ENCODE measurements at places on chromosomes 13 and 19. TPM values are rescaled to one million over a fixed set of nuclear protein-coding genes. Genes with fewer than 3 reads are reported as not detected.

DNA sequence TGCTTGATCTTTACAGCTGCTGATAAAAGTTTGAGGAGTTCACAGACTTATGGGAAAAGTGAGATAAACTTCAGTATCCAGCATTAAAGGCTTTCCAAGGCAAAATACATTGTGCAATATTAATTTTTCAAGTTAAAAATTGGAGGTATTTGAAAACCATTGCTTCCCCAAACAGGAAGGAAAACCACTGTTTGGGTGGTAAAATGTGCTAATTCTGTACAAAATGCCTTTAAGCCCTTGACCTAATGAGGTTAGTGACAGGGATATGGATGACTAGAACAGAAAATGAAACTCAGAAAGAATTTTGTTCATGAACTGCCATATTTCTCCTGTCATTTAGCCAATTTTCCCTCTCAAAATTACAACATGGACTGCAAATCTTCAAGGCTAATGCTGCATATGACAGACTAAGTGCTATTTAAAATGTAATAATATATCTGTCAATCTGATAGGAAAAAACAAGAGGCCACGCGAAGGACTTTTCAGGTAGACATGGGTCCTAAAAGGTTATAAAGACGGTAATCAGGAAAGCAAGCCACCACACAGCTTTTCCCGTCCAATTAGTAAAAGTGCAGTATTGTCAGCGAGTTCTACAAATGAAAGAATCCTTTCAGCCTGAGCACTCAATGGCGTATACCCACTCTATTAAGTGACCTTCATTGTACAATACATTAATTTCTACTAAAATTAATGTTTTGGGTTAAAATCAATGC lies 212.8 kb downstream of the ENOX1 start:
- DNase-seq: no peak

- no peak for DNase-seq
These were observed 14.3 kb downstream of the LILRA1 start for GRCh38 chr19:54607785-54608150.

- no peak for DNase-seq
These were observed 328.6 kb downstream of the SLITRK5 start for GRCh38 chr13:87999788-88000187.

GRCh38 chr19:56566904-56567273 lies 379 bp upstream of the ZNF470 start:
- peak; percentile 46 for DNase-seq

Gene IZUMO2
- not detected for total RNA-seq

Gene PCID2
- 66.2 TPM for total RNA-seq

Gene SIGLECL1
- total RNA-seq: not detected

DNA sequence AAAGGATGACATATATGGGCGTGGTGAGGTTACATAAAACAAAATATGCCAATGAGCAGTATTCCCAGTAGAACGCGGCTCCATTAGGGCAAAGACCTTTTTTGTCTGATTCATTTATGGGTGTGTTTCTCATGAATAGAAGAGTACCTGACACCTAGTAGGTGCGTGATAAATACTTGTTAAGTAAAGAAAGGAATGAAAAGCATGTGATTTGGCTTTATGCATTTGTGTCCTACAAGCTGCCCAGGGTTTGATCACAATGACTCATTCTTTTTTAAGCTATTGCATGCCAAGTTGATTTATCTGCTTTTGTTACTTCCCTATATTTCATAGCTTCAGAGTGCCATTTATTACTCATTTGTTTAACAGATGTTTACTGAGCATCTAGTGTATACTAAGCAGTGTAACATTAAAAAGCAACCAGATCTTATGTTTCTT lies 19.1 kb upstream of the KCTD4 start:
- DNase-seq: no peak

Gene C1QTNF9B
- not detected for total RNA-seq

DNA sequence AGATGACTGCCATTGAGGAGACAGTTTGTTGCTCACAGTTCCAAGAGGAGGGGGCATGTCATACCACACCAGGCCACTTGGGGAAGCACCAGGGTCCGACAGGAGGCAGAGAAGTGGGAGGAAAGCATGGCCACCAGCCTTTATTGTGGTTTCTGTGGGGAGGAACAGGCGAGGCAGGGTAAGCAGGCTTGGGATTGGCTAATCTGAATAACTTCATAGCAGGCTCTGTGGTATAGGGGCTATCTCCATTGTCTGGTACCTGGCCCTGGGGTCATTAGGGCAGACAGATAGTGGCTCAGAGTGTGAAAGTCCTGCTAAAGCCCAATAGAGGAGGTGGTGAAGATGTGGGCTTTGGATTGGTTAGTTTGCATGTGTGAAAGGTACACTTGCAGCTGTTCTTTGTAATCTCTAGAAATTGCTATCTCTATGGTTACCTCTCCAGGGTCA lies 35.5 kb downstream of the CBY2 start:
- peak; percentile 19 for DNase-seq

Gene ICAM4
- total RNA-seq: 1.5 TPM

Gene LAIR2
- 2.4 TPM for total RNA-seq

Gene GJA3
- total RNA-seq: 0.13 TPM

DNA sequence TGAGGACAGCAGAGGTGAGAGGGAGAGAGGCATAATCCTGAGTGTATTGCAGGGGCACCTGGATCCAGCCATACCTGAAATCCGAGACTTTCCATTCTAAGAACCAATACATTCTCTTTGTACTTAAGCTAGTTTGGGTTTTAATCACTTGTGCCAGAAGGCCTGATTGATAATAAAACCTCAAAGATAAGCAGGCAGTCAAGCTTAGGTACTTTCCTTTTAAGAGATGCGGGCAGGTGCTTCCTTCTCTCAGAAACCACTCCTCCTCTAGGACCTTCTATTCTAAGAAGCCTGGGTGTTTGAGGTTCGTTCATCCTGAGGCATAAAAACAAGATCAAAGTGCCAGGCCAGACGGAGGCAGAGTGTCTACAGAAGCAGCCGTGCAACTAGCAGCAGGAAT lies 22.2 kb downstream of the FAM187B start:
- DNase-seq: peak; percentile 68

DNA sequence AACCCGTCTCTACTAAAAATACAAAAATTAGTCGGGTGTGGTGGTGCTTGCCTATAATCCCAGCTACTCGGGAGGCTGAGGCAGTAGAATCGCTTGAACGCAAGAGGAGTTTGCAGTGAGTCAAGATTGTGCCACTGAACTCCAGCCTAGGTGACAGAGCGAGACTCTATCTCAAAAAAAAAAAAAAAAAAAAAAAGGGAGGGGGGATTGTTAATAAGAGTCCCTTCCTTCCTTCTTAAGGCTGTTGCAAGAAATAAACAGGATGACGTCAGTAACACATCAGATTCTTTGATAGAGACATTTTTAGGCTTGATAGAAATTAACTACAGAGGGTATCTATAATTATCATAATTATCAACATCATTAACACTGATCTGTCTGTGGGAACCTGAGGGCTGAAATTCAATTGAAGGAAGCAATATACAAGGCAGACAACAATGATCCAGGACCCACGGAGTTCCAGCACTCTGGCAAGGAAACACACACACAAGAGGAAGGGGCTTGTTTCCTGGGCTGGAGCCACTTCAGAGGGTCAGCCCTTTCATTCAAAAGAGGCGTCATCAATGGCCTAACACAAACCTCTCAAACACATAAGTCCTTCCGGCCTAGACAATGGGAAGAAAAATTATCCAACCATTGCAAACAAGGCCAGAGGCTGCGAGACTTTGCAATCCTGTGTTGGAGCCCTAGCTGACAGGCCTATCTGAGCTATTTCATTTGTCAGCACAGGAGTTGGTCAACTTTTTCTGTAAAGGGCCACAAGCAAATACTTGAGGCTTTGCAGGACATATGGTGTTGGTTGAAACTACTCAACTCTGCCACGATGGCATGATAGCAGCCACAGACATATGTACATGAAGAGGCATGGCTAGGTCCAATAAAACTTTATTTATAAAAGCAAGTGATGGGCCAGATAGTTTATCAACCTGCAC lies 105.2 kb downstream of the INSR start:
- DNase-seq: no peak

GRCh38 chr19:11227195-11227886 lies 12.1 kb upstream of the ANGPTL8 start:
- no peak for DNase-seq

Gene LIPE
- total RNA-seq: 37.2 TPM

Gene KANK2
- 2.3 TPM for total RNA-seq

GRCh38 chr13:67557642-67558241 lies 327.6 kb upstream of the PCDH9 start:
- DNase-seq: no peak

Gene IQCN
- total RNA-seq: 1.7 TPM

Gene FBXO46
- 34.4 TPM for total RNA-seq

DNA sequence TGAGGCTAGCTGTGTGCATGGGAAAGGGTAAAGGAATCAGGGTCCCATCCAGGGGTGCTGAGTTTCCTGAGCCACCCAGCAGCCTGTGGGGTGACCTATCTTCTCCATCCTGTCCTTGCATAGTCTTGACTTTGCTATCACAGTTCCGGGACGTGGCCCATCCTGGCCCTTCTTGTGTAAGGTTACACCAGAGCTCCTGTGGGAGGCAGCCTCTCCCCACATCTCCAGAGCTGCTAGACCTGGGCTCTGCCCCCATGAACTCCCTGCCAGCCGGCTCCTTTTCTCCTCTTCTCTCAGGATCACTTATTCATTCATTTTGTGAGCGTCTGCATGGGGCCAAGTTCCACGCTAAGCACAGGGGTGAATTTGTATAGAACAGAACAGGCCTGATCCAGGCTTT lies 238.9 kb downstream of the TSHZ3 start:
- peak; percentile 17 for DNase-seq

- DNase-seq: no peak
These were observed 71.3 kb downstream of the CEBPG start for GRCh38 chr19:33444562-33445441.

DNA sequence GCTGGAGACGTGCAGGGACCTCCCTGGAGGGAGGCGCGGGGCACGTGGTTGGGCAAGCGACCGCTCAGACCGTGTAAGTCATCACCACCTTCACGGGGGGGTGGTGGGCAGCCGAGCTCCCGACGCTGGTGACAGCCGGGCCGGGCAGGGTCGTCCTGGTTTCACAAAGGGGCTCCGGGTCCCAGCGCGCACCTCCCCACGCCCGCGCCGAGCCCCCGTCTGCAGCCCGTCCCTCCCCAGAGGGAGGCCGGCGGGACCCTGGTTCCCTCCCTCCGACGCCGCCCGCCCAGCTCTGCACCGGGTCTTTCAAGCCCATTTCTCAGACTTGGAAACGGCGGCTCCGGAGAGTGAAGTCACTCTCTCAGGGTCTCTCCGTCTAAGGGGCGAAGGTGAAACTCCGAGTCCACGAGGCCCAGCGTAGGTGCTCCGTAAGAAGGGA lies 729 bp upstream of the ARID3A start:
- DNase-seq: no peak

Gene KLK7
- not detected for total RNA-seq

- DNase-seq: no peak
These were observed 42.2 kb upstream of the SPACA7 start for GRCh38 chr13:112333756-112334543.

Gene FCHO1
- total RNA-seq: 76.7 TPM

Gene TPTE2
- 0.18 TPM for total RNA-seq

DNA sequence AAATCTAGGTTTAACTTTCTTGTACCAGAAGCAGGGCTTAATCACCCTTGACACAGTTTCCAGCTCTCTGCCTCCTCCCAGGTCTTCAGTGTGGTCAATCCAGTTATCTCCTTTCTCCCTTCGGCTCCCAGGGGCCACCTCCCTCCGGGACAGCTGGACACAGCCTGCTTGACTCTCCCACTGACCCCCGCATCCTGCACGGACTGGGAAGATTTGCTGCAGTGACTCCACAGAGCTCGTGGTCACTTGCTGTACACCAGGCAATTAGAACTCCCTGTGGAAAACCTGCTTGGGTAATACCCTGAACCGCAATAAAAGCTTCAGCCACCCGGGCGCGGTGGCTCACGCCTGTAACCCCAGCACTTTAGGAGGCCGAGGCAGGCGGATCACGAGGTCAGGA lies 116.5 kb downstream of the NUFIP1 start:
- no peak for DNase-seq

DNA sequence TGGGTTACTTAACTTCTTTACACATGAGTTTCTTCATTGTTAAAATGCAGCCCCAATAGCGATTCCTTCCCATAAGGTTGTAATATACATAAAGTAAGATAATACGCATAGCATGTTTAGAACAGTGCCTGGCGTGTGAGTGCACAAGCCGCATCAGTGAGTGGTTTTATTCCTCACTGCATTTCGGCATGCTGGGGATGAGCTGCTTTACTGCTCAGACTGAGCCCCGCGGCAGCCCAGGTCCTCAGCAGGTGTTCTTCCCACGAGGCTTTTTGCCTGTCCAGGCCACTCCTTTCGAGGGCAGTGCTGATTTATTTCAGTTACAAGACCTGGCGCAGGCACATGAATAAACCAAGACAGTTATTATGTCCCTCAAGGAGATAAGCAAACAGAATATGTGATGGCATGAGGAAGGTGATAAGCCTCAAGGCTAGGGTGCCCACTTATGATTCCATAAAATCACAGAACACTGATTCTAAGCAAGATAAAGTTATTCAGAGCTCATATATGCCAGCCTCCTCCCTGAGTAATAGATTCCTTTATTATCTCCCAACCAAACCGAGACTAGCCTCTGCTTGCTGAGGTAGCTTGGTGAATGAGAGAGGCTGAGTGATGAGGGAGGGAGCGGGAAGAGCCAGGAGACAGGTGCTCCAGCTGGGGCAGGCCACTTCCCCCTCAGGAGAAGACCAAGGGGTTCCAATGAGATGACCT lies 505.5 kb downstream of the DIAPH3 start:
- DNase-seq: no peak

DNA sequence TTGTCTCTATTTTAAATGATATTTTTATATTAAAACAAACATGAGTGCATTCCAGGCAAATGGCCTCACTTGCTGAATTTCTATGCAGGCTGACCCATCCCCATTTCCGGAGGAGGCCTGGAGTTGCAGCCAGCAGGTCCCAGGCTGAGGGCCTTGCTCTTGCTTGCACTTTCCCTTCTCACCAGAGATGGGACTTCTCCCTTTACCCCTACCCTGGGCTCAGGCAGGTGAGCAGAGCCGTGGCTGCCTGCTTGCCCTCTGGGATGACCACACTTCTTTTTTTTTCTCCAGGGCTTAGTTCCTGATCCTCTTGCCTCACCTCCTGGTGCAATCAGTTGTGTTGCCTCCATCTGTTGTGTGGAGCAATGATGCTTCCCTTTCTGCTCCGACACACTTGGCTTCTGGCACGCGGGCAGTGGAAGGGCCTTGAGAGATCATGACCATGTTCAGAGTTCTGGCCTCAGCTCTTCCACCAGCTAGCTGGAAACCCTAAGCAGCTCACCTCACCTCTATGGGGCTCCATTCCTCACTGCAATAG lies 11.1 kb upstream of the OLFM4 start:
- DNase-seq: no peak

All from activated CD4-positive, alpha-beta memory T cell treated with anti-CD3 and anti-CD28 coated beads, Interleukin-2, amount 10 ng/mL, durations not matched to agents 7 days and 5 days (primary cell).